ENCODE measurements at places on chromosomes 7 and 10. TPM values are rescaled to one million over a fixed set of nuclear protein-coding genes. Genes with fewer than 3 reads are reported as not detected.

GRCh38 chr10:48309711-48310226 is 3.3 kb downstream of the MAPK8 start:
- no peak for DNase-seq

GRCh38 chr10:45180507-45180906 is 134.9 kb downstream of the OR13A1 start:
- peak; percentile 50 for DNase-seq

DNA sequence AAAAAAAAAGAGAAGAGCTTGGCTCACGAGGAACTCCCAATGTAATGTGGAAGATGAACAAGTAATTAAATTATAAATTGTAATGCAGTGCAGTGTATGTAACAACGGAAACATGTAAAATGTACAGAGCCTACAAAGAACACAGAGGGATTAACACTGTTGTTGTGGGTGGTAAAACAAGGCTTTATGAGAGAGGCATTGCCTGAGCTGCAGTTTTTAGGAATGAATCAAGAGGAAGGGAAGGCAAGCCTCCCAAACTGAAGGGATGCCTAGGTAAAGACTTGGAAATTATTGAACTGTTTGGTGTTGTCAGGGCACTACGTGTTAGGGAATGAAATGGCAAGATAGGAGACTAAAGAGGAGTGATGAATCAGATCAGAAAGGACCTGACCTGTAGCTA is 213.7 kb downstream of the HTR7 start:
- no peak for DNase-seq

GRCh38 chr7:135802697-135803096 is 54.1 kb upstream of the FAM180A start:
- DNase-seq = no peak

- no peak for DNase-seq
Measured at GRCh38 chr7:69787736-69788431, 189.6 kb downstream of the AUTS2 start.

The ZNF503 gene
- 15.0 TPM for total RNA-seq

DNA sequence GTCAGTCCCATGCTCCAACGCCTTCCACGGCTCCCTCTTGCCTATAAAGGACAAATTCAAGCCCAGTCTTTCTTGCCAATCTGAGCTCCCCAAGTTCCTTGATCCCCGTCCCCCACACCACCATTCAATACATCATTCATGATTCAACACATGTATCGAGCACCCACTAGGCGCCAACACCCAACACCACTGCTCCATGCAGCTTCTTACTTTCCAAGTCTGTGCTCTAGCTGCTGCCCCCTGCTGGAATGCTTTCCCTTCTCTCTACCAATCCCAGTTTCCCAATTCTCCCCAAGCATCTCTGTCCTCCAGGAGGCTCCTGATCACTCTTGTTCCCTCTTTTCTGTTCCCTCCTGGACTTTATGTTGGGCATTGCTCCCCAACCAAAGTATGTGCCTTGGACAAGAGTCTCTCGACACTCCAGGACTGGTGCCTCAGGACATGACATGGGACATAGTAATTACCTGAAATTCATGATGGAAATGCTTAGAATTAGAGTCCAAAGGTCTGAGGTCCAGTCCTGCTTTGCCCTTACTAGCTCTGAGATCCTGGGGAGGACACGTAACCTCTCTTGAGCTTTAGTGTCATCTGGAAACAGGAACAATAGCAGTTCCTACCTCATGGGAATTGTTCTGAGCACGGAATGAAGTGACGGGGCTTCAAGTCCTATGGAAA is 172.7 kb downstream of the NEURL1 start:
- DNase-seq = no peak

The GPNMB gene
- total RNA-seq = 147 TPM

The COL28A1 gene
- total RNA-seq = 1.5 TPM

The EN2 gene
- total RNA-seq = not detected

DNA sequence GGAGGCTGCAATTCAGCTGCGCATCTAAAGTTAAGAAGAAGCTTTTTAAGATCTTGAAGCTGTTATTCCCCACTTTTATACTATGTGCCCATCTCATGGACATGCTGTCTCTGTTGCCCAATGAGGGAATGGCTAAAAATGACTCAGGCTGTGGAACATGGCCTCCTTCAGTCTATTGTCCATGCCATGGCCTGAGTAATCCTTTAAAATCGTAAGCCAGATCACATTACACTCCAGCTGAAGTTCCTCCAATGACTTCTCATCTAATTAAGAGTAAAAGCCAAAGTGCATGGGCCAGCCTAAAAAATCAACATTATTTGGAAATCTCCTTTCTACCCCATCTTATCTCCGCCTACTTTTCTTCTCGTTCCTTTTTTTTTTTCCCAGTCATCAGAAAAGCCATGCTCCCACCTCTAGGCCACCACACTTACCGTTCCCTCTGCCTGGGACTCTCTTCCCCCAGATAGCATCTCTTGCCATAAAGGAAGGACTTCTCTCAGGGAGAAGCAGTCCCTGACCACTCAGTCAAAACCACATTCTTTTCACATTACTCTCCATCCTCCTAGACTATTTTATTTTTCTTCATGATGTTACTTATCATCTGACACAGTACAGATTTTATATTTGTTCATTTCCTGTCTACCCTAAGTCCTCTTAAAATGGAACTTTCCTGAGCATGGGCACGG is 337.4 kb downstream of the PRPF18 start:
- no peak for DNase-seq

The PLCE1 gene
- total RNA-seq = 10.9 TPM

The PHKG1 gene
- 0.60 TPM for total RNA-seq

The NRG3 gene
- total RNA-seq = 1.9 TPM

DNA sequence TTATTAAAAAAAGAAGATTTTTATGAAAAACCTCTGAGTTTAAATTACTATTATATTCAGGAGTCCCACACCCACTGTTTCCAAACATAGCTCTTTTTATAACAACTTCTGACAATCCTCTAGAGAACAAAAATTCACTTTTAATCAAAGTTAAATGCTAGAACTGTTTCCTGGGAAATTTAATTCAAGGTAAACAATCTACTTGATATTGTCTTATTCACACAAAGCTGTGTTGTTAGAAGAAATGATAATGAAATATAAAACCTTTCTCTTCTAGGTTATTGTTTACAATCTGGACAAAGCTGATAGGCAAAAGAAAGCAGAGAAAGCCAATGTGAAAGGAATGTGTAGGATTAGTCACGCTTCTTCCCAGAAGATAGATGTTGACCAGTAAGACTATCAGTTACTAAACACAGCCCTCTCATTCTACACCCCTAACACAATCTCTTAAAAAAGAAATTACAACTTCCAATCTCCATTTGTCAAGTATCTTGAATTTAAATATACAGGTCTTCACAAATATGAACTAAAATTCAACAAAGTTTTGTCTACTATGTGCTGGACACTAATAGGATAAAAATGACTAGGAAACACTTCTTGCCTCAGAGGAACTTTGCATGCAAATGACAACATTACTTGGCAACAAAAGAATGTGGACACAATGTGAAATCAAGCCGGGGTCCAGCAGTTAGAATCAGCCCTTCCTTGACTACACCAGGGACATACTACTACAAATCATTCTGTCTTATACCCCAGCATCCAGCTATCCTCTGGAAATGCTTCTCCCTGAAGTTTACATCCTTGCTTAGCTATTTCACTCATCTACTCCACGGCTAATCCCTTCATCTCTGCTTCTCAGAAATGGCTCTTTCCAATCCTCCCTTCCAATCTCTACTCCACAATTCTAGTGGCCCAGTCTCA is 123.7 kb downstream of the IMMP2L start:
- DNase-seq = no peak

The FBXL13 gene
- 11.6 TPM for total RNA-seq

- DNase-seq = no peak
Measured at GRCh38 chr7:149228831-149229471, 10.5 kb upstream of the ZNF212 start.

The PRR15 gene
- total RNA-seq = 13.5 TPM

DNA sequence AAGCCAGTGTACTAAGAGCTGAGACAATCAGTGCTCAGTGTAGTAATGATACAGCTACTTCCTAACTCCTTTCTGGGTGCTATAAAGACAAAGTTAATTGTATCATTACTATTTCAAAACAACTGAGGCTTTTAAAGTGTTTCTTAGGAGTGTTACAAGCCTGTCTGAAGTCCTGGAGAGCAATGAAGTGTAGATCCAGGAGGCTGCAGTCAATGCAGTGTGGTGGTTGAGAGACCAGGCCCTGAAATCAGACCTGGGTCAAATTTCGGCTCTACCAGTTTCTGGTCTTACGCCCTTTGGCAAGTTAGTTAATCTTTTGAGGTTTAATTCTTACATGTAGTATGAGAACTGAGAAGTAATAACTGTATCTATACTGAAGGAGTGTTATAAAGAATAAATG is 387.0 kb downstream of the SDK1 start:
- DNase-seq = no peak

The RNF32 gene
- 1.5 TPM for total RNA-seq

The FGFBP3 gene
- total RNA-seq = 1.2 TPM

The HOXA9 gene
- 0.49 TPM for total RNA-seq

GRCh38 chr10:84706875-84707274 is 378.5 kb downstream of the CCSER2 start:
- no peak for DNase-seq

- no peak for DNase-seq
Measured at GRCh38 chr10:132075909-132076577, 10.3 kb downstream of the JAKMIP3 start.

- DNase-seq = no peak
Measured at GRCh38 chr7:118995350-118995749, 770.8 kb downstream of the ANKRD7 start.

GRCh38 chr7:70416347-70416985 is 715.5 kb upstream of the GALNT17 start:
- DNase-seq = no peak

DNA sequence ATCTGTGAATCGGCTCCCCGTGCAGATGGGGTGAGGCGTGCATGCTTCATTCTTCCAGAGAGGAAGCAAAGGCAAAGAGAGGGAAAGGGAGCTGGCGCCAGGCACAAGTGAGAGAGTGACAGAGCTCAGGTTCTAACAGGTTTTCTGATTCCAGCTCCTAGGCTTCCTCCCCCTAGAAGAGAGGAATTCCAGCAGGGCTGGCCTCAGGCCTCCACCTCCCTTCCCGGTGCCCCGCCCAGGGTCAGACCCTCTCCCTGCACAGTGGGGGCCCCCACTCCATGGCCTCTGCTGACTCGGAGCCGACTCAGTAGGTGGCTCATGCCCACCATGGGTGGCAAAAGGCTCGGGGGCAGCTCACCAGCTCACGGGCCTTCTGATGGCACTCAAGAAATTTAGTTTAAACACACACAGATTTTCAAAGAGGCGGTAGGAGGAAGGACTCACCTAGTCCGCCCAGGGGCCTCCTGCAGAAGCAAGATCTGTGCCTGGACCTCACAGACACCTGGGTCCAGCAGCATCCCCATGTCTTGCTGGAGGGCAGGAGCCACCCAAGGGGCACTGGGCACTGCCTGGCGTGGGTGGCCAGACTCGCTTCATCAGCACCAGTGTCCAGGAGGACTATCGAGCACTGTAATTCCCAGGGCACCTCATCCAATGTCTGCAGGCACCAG is 183.5 kb downstream of the MAD1L1 start:
- no peak for DNase-seq

GRCh38 chr7:4110438-4110837 is 571.7 kb upstream of the FOXK1 start:
- no peak for DNase-seq

The TMEM273 gene
- total RNA-seq = 12.3 TPM

GRCh38 chr7:148967032-148967372 is 61.3 kb downstream of the PDIA4 start:
- DNase-seq = no peak

DNA sequence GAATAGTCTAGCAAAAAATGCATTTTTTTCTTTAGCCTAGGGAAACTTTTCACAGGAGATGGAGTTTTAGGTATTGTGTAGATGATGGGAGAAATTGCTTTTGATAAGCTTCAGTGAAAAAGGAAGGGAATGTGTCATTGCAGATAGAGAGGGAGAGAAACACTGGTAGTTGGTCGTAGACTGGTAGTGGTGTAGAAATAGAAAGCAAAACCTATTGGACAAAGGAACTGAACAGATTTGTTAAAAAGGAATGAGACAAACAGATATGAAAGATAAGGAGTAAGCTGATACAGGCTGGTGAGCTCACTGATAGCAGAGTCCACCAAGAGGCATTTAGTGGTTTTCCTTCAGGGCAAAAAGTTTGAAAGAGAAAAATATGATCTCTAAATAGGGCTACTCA is 94.3 kb downstream of the ZEB1 start:
- no peak for DNase-seq

GRCh38 chr7:1917221-1918062 is 247.4 kb downstream of the ELFN1 start:
- DNase-seq = peak; percentile 84

GRCh38 chr10:3145366-3145765 is 27.2 kb downstream of the PITRM1 start:
- no peak for DNase-seq

DNA sequence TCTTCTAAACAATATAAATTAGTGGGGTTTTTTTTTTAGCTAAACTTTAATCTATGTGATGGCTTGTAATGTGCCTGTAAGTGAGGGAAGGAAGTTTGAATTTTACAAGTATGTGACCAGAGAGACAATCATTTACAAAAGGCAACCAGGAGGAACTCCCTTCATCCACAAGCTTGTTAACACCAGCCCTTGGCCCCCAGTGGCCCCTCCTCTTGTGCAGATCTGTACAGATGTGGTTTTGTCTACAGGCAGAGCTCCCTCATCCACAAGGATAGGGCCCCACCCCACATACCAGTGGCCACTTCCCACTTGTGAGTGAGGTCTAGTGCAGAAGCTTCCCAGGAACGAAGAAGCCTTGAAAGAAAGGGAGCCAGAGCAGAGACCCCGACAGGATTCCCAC is 234.1 kb upstream of the KMT2E start:
- DNase-seq = no peak

The FAM25C gene
- total RNA-seq = not detected

- DNase-seq = no peak
Measured at GRCh38 chr10:20089879-20090278, 273.6 kb downstream of the PLXDC2 start.

- DNase-seq = no peak
Measured at GRCh38 chr10:101000915-101001658, 1.5 kb downstream of the LZTS2 start.

The RET gene
- total RNA-seq = 0.30 TPM

- DNase-seq = peak; percentile 3
Measured at GRCh38 chr10:71081229-71081560, 131.2 kb upstream of the UNC5B start.

The FAM237B gene
- total RNA-seq = not detected

- no peak for DNase-seq
Measured at GRCh38 chr10:90813594-90814365, 44.1 kb downstream of the HTR7 start.
